HT1080 (cell line): ENCODE measurements at places on chromosomes 3 and 15. TPM values are rescaled to one million over a fixed set of nuclear protein-coding genes. Genes with fewer than 3 reads are reported as not detected.

The CCPG1 gene
- 12.8 and 14.6 TPM in 2 replicates for total RNA-seq

The SLC33A1 gene
- 34.1 and 36.3 TPM in 2 replicates for total RNA-seq

The GNL3 gene
- total RNA-seq, result 138 and 161 TPM in 2 replicates

The HDC gene
- not detected in 2 replicates for total RNA-seq

The LRRC31 gene
- total RNA-seq, result not detected in 2 replicates

DNA sequence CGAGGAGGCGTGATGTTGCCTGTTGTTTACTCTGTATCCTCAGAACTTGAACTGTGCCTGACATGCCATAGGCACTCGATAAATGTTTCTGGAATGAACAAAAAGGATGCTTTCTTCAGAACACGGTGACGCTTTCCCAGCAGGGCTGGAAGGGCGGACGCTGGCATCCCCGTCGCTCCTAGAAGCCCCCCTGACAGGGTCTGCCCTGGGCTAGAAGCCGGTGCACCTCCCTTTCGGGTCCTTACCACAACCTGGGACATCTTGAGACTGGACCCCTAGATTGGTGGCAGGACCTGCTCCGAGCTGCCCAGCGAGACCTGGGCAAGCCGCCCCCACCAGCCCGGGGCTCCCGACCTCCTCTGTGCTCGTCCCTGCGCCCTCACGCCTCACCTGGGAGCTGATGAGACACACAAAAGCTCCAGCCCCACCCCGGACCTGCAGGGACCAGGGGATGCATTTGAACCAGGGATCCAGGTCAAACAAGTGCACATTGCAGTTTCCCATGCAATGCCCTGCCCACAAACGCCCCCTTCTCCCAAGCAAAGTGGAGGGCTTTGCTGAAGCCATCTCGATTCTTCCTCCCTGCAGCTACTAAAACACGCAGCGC, 131.2 kb upstream of the MEF2A start:
- no peak for DNase-seq

- DNase-seq, result no peak
Observed at GRCh38 chr3:53503195-53503594, 8.8 kb downstream of the CACNA1D start.

DNA sequence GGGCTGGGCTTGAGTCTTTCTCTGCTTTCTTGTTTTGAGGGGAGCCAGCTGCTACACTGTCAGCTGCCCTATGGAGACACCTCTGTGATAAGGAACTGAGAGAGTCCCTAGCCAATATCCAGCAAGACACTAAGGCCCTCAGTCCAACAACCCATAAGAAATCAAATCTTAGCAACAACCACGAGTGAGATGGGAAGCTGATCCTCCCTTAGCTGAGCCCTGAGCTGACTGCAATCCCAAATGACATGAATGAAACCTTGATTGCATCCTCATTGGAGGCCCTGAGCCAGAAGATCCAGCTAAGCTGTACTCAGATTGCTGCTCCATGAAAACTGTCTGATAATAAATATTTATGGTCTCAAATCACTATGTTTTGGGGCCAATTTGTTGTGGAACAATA, 302.1 kb upstream of the MME start:
- no peak for DNase-seq

- DNase-seq, result no peak
Observed at GRCh38 chr3:48555231-48555948, 1.2 kb downstream of the PFKFB4 start.

DNA sequence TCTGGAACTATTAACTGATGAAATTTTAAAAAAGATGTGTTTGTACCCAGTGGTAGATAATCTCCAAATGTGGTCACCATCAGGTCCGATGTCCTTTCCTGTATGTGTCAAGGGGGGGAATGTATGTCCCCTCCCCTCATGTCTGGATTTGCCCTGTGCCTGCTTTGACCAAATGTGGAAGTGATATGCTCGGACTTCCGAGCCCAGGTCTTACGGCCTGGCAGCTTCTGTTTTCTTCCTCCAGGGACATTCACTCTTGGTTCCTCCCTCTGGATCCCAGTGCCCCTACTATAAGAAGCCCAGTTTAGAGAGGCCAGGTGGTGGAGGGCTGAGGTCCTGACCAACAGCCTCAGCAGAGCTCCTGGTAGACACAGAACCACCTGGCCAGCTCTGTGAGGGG, 75.5 kb downstream of the CCR1 start:
- DNase-seq, result no peak

DNA sequence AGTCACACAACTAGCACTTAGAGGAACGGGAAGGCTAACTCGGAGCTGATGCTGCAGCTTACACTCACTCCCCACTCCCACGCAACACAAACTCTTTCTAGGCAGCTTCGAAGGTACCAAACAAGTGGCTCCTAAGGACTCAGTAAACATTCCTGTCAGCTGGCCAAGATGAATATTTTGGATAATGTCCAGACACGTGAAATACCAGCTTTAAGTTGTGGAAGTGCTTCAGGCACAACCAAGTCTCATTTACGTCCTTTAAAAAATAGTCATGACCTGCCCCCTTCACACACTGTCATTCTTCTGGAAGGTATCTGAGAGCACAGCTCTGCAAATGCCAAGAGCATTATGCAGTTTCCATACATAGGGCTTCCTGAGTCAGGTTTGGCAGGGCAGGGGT, 1005.9 kb upstream of the CFAP20DC start:
- DNase-seq, result no peak

DNA sequence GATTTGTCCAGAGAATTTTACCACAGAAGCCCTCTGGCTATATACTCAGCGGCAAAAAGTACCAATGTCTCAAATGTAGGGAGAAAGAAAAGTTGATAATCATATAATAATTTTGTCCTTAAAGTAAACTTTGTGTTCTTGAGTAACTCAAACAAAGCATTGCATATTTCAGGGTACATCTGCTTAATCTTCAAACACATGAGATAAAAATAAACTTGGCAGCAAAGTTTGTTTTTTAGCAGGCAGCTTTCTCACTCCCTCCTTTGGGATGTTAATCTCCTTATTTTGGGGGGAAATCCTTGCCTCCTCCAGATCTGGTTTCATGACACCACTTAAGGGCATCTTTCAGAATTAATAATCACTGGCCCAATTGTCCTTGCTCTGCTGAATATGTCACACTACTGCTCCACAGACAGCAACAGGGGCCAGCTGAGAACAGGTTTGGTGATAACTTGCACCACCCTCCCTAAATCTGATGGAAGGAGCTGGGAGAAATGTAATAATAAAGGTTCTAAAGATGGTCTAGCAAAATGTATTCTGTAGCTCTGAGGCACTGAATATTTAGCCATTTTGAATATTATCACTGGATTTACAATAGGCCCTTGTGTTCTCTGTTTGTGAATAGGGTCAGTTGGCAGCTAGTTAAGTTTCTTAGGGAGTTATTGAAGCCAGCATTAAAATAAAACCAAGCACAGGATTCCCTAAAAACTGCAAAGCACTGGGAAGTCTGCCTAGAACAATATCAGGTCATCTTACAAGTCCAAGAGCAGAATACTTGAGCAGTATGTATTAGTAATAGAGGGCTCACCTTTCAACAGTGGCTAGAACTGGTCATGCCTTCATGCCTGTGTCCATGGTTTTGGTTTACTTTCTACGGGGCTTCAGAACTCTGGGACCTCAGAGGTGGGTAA, 79.2 kb downstream of the EFL1 start:
- DNase-seq, result peak; percentile 54

- peak; percentile 75 for DNase-seq
Observed at GRCh38 chr3:118842147-118842863, 192.3 kb downstream of the IGSF11 start.
